ENCODE measurements at places on chromosomes 12 and 14.

GRCh38 chr12:49953151-49953550 is 2.6 kb downstream of the AQP2 start:
- DNase-seq = no peak

GRCh38 chr12:94593822-94594442 is 56.4 kb downstream of the TMCC3 start:
- no peak for DNase-seq

DNA sequence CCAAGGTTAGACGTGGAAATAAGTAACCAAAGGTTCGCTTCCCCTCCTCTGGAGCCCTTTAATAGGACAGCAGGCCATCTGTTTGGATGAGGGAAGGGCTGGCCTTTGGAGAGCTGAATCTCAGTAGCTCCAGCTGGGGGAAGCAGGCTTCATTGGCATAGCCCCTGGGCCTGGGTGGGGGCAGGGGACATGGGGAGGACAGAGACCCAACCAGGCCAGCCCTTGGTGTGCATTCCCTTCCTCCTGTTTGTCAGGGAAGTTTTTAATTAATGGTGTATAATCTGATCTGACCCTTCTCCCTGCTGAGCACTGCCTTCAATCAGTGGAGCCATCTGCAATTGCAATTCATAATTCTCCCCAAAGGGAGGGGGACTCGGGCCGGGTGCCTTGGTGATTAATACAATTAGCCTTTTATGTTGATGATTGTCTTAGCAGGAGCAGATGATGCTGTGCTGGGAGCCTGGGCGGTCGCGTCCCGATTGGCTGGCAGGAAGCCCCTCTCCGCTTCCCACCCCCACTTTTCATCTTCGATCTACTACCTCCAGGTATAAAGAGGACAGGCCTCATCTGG is 6.4 kb downstream of the AQP6 start:
- DNase-seq = no peak

GRCh38 chr12:90327793-90328743 is 619.4 kb upstream of the ATP2B1 start:
- DNase-seq = no peak

- no peak for DNase-seq
Observed at GRCh38 chr14:51939226-51939625, 50.1 kb upstream of the RTRAF start.

- no peak for DNase-seq
Observed at GRCh38 chr12:32457251-32458025, 58.1 kb downstream of the FGD4 start.

DNA sequence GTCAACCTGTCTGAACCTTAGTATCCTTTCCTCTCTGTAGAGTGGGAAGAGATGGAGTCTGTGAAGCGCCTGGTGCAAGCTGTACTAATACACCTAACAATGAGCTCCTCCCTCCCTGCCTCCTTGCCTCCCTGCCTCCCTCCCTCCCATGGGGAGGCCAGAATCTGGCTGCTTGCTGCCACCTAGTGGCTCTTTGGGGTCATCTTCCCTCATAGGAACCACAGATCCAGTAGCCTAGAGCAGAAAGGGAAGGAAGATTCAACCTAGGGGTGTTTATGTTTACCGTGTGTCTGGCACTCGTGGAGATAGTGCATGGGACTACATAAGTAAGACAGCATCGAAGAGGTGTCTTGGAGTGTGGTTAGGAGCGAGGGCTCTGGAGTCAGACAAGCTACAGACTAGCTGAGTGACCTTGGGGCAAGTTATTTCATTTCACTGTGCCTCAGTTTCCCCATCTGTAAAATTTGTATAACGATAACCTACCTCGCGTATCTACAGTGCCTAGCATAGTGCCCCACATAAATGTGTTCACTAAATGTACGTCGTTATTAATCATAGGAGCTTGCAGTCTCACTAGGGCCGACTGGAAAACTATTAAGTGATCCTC is 35.5 kb upstream of the TSPAN9 start:
- DNase-seq = peak; percentile 87

DNA sequence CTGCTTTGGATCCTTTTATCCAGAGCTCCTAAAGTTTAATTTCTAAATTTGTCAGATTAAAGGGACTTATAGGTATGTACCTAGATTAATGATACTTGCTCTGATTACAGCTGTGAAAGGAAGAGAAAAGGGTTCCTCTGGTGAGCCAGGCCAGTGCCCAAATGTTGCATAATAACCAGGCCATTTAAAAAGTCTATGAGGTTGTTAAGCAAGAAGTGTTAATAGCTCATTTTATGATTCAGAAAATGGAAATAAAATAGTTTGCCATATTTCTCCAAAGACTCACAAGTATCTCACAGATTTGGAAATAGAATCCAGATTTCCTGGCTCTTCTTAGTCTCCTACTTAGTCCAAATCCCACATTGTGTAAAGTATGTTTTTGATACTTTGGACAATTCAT is 67.6 kb downstream of the SLC38A6 start:
- DNase-seq = no peak

DNA sequence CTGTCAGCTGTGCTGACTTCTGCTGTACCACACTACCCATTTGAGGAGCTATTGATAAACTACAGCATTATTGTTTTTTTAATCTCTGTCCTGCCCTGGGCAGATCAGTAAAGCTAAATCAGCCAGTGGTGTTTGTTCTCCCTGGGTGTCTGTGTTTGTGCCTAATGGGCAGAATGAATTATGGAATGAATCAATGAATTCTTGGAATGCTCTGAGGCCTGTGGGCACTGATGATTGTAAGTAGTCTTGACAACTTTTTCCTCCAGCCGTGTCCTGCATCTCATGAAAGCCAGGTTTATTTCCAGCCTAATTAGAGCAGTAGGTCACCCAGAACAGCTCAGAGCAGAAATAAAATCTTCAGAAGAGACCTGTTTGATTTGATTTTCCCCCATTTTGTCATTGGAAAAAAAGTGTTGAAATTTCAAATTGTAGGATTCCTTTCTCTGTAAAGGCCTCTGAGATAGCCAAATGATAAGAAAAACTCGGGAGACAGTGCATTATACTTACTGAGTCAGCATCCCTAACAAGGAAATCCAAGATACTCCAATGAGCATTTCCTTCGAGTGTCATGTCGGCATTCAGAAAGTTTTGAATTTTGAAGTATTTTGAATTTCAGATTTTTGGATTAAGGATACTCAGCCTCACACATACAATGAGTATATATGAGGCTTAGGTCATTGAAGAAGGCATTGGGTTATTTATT is 19.4 kb upstream of the EVL start:
- DNase-seq = no peak

DNA sequence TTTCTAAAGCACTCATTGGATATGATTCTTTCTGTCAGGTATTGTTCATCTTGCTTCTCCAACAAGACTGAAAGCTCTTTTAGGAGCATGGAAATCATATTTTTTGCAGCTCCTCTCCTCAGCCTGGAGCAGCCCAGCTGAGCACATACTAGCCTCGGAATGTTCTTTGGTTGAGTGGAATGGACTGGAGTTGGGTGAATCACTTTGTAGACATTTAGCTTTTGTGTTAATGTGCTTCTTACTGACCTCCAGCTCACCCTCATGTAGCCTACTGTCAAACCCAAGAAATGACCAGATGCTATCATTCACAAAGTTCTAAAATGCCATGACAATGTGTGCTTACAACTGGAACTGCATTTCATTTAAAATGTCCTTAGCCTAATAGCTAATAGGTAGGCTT is 161.1 kb downstream of the NUAK1 start:
- no peak for DNase-seq

GRCh38 chr12:6539707-6540134 is 5.4 kb downstream of the GAPDH start:
- DNase-seq = peak; percentile 17

DNA sequence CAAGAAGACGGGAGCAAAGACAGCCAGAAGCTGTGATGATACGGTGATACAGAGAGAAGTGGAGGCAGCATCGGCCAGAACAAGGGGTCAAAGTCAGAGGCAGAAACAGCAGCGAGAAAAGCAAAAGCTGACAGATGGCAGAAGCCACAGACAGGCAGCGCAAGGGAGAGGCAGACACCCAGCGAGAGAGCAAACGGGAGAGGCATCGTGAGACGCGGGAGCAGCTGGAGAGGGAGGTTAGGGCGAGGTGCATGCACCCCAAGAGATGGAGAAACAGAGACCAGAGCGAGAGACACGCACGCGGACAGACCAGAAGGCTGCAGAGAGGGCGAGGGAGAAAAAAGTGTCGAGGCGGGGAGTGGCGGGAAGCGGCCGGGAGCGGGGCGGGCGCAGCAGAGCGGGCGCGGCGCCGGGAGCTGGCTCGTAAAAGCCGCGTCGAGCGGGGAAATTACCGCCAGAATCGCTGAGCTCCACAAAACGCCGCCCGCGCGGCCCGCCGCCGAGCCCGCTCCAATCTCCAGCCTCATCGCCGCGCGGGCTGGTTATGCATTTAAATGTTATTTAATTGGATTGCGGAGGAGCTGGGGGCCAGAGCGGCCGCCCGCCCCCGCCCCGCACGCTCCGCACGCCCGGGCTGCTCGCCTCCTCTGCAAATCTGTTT is 15.6 kb downstream of the SMUG1 start:
- peak; percentile 78 for DNase-seq

GRCh38 chr12:107449891-107450290 is 235.7 kb upstream of the PWP1 start:
- DNase-seq = no peak

DNA sequence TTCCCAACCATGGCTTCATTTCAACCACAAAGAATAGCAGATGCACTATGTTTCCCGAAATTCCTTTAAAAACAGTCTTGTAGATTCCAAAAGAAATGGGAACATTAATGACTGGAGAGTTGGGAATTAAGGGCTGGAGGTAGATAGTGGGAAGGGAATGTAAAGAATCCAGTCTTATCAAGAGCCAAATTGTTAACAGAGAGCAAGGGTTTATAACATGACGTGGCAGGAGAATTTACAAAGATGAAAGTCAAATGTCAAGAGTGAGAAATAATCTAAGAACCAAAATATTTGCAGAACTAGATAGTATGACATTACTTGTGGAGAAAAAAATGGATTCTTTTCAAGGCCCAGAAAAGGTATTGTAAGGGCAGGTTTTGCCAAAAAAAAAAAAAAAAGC is 200.9 kb downstream of the GRIN2B start:
- no peak for DNase-seq

- no peak for DNase-seq
Observed at GRCh38 chr14:42214981-42215491, 608.4 kb downstream of the LRFN5 start.

DNA sequence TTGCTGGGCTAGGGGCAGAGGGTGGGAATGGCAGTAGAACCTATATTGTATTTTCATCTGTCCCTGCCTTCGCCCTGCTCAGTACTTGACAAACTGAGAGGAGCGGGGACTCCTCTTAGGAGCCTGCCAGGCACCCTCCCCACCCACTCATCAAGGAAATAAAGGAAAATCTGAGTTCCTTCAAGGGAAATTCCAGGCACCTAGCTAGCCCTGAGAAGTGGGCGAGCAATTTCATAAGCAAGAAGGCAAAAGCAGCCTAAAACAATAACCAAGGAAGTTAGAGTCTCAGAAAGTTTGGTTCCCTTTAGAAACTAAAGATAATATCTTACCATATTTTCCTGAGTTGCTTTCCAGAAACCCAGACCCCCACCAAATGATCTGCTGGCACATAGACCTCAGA is 10.6 kb upstream of the PLEKHD1 start:
- DNase-seq = no peak

- no peak for DNase-seq
Observed at GRCh38 chr14:106690333-106690891, 1164.0 kb downstream of the TMEM121 start.

DNA sequence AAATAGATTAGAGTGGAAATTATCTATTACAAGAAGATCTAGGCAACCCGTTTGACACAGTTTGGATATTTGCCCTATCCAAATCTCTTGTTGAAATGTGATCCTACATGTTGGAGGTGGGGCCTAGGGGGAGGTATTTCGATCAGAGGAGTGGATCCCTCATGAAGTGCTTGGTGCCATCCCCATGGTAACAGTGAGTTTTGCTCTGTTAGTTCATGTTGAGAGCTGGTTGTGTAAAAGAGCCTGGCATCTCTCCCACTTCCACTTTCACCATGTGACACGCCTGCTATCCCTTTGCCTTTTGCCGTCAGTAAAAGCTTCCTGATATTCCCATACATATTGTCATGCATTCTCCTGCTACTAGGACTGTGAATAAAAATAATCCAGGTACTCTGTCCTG is 66.4 kb upstream of the FLRT2 start:
- peak; percentile 44 for DNase-seq

DNA sequence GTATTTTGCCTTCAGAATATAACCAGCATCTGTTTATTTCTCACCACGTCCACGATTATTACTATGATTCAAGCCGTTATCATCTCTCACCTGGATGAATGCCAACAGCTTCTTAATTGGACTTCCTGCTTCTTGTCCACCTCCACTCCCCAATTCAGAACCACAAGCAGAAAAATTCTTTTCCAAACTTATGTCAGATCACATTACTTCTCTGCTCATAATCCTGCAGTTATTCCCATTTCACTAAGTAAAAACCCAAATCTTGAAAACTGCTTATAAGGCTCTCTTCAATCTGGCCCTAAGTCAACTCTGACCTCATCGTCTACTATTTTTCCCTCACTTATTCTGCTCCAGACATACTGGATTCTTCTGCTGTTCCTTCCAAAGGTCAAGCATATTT is 2.0 kb downstream of the CRY1 start:
- DNase-seq = no peak

DNA sequence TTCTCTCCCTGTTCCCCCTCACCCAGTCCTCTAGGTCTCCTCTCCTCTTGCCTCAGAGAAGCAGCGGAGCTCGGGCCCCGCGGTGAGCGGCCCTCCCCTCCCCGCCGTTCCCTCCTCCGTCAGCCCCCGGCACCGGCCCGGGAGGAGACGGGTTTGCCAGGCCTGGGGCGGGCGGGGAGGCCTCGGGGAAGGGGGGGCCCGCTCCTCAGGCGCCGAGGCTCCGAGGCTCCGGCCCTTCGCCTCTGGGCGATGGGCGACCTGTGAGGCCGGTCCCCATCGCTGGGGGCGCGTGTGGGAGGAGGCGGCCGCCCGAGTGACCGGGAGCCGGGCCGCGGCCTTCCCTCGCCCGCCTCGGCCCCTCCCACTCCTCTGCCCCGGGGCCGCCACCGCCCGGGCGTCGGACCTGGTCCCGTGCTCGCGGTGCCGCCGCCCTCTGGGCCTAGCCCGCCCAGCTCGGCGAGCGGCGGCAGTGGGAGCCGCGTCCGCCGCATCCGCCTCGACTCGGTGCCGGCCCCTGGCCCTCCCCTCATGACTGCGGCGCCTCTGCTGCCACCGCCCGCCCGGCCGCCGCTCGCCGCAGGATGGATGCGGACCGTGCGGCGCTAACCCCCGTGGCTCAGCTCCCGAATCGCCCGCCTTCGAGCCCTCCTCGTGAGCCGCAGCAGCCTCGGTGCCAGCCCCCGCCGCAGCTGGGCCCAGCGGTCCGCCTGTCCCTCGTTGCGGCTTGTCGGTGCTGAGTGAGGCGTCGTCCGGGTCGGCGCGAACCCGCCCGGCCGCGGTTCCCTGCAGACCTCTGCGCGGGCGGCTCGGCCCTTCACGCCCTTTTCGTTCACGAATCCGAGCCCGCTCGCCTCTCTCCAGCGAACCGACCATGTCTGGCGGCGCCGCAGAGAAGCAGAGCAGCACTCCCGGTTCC is 574 bp downstream of the WNK1 start:
- peak; percentile 66 for DNase-seq

- peak; percentile 95 for DNase-seq
Observed at GRCh38 chr12:118981285-118982211, at the start of gene SRRM4. SRRM4 (plus strand) TSS chr12:118981541; CDS start chr12:118981883, 342 bp downstream.

All from GM23338 (cell line).